Activated naive CD4-positive, alpha-beta T cell treated with anti-CD3 and anti-CD28 coated beads, Interleukin-2, amount 10 ng/mL, durations not matched to agents 7 days and 5 days (primary cell): ENCODE measurements at places on chromosomes 2 and 18.

DNA sequence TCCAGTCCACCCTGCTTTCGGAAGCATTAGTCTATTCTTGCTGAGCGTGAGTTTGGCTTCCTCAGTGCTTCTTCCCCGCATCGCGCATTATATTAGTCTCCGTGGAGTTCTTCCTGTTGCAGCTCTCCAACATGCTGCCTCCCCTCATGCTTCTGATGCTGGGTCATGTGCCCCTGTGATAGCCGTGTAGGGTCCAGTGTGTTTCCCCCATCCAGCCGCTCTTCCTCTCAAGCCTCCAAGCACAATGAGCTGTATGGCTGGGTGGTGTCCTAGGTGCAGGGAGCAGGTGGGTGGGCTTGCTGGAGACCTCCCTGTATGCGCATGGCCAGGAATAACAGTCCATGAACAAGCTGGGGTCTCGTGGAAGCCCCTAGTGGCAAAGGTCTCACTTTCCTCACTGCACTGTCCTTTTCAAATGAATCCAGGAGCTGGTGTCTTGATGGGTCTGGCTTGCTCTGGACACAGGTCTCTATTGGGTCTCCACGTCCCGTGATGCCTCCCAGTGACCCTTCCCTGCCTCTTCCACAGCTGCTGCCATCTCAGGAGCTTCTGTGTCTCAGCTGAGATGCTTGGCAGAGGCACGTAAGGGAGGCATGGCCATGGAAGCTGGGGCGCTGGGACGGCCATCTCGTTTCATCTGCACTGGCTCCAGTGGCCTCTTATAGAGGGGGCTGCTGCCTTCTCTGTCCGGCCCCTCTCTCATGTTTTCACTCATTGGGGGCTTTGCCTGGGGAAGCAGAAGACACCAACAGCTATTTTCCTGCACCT, 54.8 kb upstream of the HDAC4 start:
- DNase-seq = no peak

GRCh38 chr2:25215232-25215631, 46.9 kb upstream of the POMC start:
- no peak for DNase-seq

GRCh38 chr18:50297621-50298442, 10.3 kb upstream of the CXXC1 start:
- DNase-seq = peak; percentile 86

- no peak for DNase-seq
These were observed 5.4 kb downstream of the SEMA4C start for GRCh38 chr2:96864343-96865091.

DNA sequence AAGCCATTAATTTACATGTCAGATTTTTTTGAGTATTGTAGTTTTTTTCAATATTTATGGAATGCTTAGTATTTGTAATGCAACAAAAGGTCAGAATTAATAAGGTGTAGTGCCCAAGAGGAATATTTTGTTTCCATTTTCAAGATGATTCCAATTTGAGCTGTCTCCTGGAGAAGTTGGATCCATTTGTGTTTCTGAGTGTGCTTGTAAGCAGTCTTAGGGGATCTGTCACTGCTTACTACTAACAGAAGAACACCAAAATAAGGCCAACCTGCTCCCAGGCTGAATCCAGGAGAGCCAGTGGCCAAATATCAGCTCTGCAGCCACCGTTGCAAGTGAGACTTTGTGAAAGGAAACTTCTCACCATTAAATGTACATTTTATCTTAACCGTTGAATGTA, 129.9 kb downstream of the AGAP1 start:
- no peak for DNase-seq

GRCh38 chr2:174673440-174673839, 75.8 kb upstream of the WIPF1 start:
- DNase-seq = no peak

DNA sequence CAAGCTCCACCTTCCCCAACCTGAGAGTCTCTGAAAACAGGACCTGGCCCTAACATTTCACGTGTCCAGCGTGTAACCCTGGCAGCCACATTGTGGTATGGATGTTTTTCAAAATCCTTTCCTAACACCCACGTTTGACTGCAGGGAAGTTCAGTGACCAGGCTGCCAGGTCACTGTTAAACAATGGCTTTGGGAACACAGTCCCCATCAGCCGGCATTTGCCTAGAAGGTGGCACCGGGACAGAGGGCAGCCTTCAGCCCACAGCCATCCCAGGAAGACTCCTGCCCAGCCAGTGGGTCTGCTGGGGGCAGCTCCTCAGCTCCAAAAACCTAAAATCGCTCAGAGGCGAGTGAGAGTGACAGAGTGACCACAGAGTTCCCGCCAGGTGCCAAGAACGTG, 140.2 kb downstream of the SH3BP4 start:
- no peak for DNase-seq

GRCh38 chr2:7665880-7666279, 748.7 kb downstream of the RNF144A start:
- no peak for DNase-seq

DNA sequence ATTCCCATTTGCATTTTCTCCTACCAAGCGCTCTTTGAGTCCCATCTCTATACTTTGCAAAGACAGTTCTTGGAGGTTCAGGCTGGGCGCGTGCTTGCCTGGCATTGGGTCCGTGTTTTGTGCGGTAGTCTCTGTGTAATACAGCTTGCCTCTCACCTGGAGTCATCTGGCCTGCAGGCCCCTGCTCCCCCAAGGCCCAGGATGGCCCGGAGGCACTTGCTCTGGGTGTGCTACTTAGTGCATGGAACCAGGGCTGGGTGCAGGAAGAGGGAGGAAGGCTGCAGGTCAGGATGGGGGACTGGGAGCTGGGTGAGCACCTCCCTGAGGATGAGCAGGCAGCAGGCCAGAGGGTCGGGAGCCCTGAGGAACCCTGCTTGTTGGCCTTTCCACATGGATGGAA, 220.9 kb downstream of the LDLRAD4 start:
- DNase-seq = no peak

GRCh38 chr2:55232863-55233657, 572 bp downstream of the RPS27A start:
- DNase-seq = peak; percentile 59

- DNase-seq = no peak
These were observed 29.9 kb upstream of the KIDINS220 start for GRCh38 chr2:8867363-8867762.

DNA sequence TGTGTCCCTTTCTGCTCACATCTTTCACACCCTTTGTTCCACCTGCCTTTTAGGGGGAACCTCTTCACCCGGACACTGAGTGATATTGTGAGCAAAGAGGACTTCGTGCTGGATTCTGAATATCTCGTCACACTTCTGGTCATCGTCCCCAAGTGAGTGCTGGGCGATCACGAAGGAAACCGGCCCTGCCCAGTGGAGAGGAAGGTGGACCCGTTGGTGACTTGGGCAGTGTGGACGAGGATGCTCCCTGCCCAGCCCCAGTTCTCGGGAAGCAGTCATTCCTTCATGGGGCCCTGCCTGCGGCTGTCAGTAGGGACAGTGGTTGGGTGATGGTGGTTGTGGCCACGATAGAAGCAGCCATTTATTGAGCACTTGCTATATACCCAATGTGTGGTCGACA, 40.8 kb downstream of the PDIA6 start:
- no peak for DNase-seq

GRCh38 chr18:48942554-48943261, 8.1 kb downstream of the SMAD7 start:
- DNase-seq = peak; percentile 13

GRCh38 chr18:6055711-6056110, 160.4 kb upstream of the TMEM200C start:
- DNase-seq = no peak

DNA sequence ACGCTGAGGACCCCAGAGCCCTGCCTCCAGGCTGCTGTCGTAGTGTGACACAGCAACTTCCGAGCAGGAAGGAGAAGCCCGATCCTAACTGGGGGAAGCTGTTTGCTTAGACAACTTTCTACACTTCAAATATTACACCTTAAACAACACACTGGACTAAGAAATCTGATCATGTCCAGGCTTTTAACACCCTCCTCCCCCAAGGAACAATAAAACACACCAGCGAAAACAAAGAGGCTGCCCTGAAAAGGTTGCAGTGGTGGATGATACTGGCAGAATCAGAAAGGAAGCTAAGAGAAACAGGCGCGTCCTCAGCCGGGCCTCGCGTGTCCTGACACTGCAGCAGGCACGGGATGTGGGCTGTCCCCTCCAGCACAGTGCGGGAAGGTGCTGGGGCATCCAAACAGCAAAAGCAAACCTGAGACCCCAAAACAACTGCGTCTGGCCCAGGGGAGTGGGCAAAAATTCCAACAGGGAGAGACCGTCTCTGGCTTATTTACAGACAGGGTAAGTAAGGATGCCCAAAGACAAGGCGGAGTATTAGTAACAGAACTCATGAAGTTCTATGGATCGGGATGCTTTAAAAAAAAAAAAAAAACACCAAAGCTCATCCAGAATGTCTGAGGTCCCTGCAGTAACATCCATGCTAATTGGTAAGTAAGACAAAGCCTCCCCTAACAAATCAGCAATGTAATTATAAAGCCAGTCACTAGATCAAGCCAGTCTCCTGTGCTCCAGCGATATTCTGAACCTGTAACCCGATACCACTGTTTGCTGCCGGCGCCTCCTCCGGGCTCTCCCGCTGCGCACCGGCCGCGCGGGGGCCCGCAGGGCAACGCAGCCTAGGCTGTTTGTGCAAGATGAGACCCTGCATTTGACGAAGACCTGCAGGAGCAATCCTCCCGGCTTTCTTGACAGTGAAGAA, 9.0 kb downstream of the SERTAD2 start:
- DNase-seq = peak; percentile 74

- peak; percentile 42 for DNase-seq
These were observed 1.5 kb downstream of the KLF7 start for GRCh38 chr2:207164006-207164831.

- DNase-seq = no peak
These were observed 99.5 kb downstream of the GALNT13 start for GRCh38 chr2:153971250-153971649.

- no peak for DNase-seq
These were observed 123.3 kb upstream of the CDC42EP3 start for GRCh38 chr2:37794717-37795116.

DNA sequence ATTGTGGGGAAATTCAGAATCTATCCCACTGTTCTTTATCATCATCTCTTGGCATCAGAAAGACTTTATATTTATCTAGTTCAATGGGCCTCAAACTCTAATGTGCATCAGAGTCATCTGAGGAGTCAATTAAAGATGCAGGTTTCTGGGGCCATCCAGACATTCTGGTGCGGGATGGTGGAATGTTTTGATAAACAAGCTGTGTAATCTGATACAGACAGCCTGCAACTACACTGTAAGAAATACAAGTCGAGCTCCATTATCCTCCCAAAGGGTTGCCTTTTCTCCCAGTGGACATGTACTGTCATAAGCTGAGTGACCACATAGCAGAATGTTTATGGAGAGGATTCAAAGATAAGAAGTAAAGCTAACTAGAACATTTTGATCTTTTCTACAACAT, 515.3 kb upstream of the DCC start:
- no peak for DNase-seq

GRCh38 chr2:55899881-55900280, 23.7 kb downstream of the EFEMP1 start:
- DNase-seq = no peak

GRCh38 chr2:234355021-234355720, 141.7 kb downstream of the ARL4C start:
- no peak for DNase-seq

GRCh38 chr2:219969508-219969907, 342.1 kb downstream of the SLC4A3 start:
- no peak for DNase-seq

DNA sequence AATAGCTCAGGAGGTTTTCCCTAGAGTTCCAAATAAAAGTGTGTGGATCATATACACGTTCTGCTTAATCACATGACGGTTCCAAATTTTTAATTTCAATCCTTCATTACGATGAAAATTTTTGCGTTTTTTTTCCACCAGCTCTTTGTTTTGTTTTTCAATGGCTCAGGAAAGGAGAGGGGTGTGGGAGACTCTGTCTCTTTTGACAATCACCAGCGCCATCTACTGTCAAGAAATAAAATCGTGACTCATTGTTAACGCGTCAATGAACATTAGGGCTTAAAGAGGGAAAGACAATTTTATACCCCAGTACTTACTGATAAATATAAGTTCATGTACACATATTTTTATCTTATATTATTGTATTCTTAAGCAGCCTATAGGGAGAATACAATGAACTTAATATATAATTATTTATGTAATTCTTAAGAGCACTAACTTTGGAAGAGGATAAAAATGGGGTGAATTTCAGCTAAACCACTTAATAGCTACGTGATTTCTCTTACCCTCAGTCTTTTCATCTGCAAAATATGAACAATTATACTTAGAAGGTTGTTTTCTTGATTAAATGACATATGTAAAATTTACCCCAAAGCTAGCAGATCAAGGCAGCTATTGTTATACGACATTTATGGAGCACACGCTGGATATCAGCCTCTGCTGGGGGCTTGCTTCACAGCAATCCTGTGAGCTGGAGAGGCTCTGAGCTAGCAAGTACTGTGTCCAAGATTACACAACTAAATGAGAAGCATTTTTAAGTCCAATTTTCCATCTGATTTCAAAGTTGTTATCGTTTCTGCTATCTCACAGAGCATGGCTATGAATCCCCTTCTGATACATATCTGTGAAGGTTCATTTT, 47.4 kb upstream of the RMDN2 start:
- peak; percentile 40 for DNase-seq

DNA sequence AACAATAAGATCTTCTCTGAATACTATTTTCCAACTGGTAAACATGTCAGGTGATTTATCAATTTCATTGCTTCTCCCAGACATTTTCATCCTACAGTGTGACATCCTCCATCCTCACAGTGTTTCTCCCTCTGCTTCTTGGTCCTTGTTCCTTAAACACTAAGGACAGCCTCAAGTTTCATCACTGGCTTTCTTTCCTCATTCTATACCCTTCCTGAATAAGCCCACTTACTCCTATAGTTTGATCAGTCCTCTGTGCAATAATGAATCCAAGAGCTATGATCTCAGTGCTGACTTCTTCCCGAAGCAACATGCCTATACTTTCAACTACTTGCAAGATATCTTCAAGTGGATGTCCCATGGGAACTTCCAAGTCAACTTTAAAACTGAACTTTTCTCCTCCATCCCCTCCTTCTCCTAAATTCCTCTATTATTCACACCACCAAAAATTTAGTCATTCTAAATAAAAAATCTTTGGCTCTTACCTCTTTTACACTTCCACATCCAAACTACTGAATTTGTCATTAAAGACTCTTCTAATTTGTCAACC, 87.6 kb downstream of the FAM228A start:
- no peak for DNase-seq

GRCh38 chr2:203167751-203168150, 71.1 kb upstream of the CYP20A1 start:
- no peak for DNase-seq

DNA sequence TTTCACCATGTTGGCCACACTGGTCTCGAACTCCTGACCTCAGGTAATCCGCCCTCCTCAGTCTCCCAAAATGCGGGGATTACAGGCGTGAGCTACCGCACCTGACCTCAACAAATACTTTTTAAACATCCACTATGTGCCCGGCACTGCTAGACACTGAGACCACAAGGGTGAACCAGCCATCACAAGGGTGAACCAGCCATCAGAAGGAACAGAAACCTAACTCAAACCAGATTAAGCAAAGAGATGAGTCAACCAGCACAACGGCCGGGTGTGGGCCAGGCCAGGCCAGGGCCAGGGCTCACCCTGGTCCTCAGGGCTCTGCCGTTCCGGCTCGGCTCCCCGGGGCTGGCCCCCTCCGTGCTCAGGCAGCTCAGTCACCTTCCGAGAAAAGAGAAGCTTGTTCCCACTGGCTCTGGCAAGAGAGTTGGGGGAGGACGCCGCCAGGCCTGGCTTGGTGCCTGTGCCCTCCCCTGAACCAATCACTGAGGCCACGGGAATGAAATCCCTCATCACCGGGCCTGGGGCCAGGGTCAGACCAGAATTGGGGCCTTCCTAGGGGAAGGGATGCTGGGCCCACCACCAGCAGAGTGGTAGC, 4.4 kb downstream of the TEX44 start:
- no peak for DNase-seq

GRCh38 chr2:174771631-174772471, 7.6 kb upstream of the CHRNA1 start:
- peak; percentile 65 for DNase-seq
